Hindlimb muscle (tissue), 1 donor: ENCODE measurements at places on chromosomes 4 and X. TPM values are rescaled to one million over a fixed set of nuclear protein-coding genes. Genes with fewer than 3 reads are reported as not detected.

Gene GLRB
- polyA plus RNA-seq = 6.5 TPM

Gene SPON2
- polyA plus RNA-seq = 48.0 TPM

Gene NWD2
- polyA plus RNA-seq = not detected

Gene CDX4
- polyA plus RNA-seq = not detected

Gene BCLAF3
- 8.3 TPM for polyA plus RNA-seq

Gene GAGE13
- not detected for polyA plus RNA-seq

Gene POU3F4
- polyA plus RNA-seq = not detected

Gene DDX53
- polyA plus RNA-seq = not detected

Gene PWWP3B
- 26.3 TPM for polyA plus RNA-seq

Gene SPIN2A
- polyA plus RNA-seq = 3.4 TPM

Gene DIPK2B
- polyA plus RNA-seq = 21.7 TPM
